ENCODE measurements at places on chromosomes 13 and 19.
A peak's percentile ranks its signal among the peaks of the same experiment; 100 is the strongest.

DNA sequence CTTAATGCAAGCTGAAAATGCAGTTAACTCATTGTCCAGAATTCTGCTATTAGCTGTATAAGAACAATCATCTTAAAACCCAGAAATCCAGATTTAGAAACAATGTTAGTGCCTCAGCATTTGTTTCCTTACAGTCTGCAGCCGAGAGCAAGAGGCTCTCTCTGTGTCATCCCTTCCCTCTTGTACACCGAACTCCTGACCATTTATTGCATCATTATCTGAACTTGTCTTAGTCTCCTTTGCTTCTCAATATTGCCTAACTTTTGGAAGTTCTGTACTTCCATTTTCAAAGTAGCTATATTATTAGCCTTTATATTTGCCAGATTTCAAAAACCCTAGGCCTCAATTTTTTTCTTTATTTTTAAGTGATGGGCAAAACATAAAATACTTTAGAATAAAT is 27.1 kb downstream of the RNASEH2B start:
- H3K4me3 ChIP-seq = no peak overlapping the region
- no peaks in the 10 kb centered on the region for H3K4me1 ChIP-seq
- H3K27me3 ChIP-seq = no peaks in the 10 kb centered on the region
- H3K27ac ChIP-seq = no peak overlapping the region
- DNase-seq = no peak

DNA sequence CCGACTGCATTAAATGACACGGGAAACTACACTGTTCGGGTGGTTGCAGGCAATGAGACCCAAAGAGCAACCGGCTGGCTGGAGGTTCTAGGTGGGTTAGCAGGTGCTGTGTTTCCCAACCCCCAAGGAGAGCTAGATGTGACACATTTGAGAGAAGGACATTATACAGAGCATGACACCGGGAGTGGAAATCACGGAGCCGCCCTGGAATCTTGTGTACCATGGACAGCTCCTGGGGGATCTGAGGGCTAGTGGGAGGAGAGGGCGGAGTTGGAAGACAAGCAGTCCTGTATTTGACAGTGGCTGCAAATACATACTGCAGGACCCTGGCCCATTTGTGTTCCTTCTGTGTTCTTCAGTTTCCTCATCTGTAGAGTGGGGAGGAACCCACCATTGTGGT is 2.3 kb downstream of the CEACAM18 start:
- peak; percentile 14 for DNase-seq
- no peaks in the 10 kb centered on the region for H3K36me3 ChIP-seq
- no peaks in the 10 kb centered on the region for H3K4me1 ChIP-seq
- no peak overlapping the region for H3K27ac ChIP-seq

- H3K27me3 ChIP-seq = no peaks in the 10 kb centered on the region
- no peak overlapping the region for H3K4me3 ChIP-seq
- no peak overlapping the region for H3K27ac ChIP-seq
- H3K36me3 ChIP-seq = no peaks in the 10 kb centered on the region
- no peaks in the 10 kb centered on the region for H3K4me1 ChIP-seq
Measured at GRCh38 chr19:38506723-38507550, 73.4 kb downstream of the RYR1 start.

GRCh38 chr13:91647361-91647990 is 249.1 kb downstream of the GPC5 start:
- peak; percentile 80 for DNase-seq
- no peaks in the 10 kb centered on the region for H3K36me3 ChIP-seq
- no peak overlapping the region for H3K27ac ChIP-seq
- no peak overlapping the region for H3K4me3 ChIP-seq

DNA sequence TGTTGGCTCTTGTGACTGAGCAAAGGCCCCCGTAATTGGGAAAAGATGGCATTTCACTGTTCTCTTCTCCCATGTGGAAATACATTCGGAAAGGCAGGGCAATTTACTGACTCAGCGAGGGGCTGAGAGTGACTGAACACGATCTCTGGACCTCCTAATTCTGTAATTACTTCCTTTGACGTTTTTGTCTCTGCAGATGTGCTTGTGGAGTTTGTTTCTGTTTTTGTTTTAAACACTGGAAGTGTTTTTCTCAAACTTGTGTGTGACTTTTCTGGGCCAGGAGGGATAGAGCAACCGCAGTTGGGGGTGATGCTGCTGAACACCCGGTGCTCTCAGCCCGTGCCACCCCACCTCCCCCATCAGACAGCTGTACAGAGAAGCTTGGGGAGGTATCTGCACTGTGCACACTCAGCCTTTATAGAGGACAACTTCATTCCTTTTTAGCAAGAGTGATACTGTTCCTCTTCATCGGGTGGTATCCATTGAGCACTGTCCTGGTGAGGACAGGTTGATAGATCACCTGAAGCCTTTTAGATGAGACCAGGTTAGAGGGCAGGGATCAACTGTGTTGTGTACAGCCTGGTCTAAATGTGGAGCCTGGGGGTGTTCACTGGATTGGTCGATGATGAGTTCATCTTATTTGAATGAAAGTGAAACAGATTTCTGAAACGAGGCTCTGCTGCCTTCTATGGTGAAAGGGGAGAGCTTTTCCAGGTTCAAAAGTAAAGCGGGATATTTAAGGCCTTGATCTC is 117.4 kb downstream of the ESD start:
- no peak overlapping the region for H3K27ac ChIP-seq
- no peaks in the 10 kb centered on the region for H3K36me3 ChIP-seq
- H3K4me3 ChIP-seq = no peak overlapping the region
- DNase-seq = no peak
- H3K27me3 ChIP-seq = no peaks in the 10 kb centered on the region

DNA sequence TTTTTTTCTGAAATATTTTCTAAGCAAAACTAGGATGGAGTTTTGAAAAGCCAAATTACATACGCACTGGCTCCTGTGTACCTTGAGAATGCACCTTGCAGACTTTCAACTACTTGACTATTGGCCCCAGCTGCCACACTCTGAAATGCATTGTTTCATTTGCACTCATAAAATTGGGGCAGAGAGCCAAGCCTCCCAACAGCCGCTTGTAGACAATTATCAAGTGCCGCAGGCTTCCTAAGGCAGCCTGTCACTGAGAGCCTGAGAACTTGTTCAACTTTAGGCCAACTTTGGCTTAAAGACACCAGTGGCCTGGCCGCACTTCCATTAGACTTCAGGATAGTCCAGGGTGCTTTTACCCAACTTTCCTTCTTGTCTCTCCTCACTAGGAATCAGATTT is 115.7 kb upstream of the STARD13 start:
- H3K36me3 ChIP-seq = no peaks in the 10 kb centered on the region
- H3K4me3 ChIP-seq = no peak overlapping the region
- H3K27ac ChIP-seq = no peak overlapping the region
- no peak for DNase-seq
- no peaks in the 10 kb centered on the region for H3K4me1 ChIP-seq

- no peak for DNase-seq
- H3K36me3 ChIP-seq = no peaks in the 10 kb centered on the region
- no peak overlapping the region for H3K27ac ChIP-seq
- no peak overlapping the region for H3K4me3 ChIP-seq
- no peaks in the 10 kb centered on the region for H3K27me3 ChIP-seq
Measured at GRCh38 chr13:76708138-76708688, 178.0 kb downstream of the KCTD12 start.

GRCh38 chr13:80870186-80870585 is 529.3 kb upstream of the SPRY2 start:
- no peak overlapping the region for H3K27ac ChIP-seq
- DNase-seq = no peak
- H3K36me3 ChIP-seq = no peaks in the 10 kb centered on the region
- no peaks in the 10 kb centered on the region for H3K27me3 ChIP-seq
- no peak overlapping the region for H3K4me3 ChIP-seq
- no peaks in the 10 kb centered on the region for H3K4me1 ChIP-seq

DNA sequence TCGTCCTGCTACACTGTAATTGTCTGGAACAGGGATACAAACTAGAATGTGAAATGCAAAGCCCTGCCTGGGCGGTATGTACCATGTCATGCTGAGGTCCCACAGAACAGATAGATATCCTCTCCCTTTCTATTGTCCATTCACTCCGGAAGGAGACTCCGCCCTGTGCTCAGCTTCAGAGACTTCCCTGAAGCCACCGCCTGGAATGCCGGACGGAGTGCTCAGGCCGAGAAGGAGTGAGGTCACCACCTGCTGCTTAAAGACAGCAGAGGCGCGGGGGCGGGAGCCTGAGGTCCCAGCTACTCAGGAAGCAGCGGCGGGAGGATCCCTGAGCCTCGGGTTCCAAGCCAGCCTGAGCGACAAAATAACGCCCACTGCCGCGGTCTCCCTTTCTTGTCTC is 890 bp upstream of the ZNF611 start:
- peak; percentile 98 for DNase-seq
- no peaks in the 10 kb centered on the region for H3K27me3 ChIP-seq
- peaks cover 3% of the 10 kb centered on the region for H3K4me1 ChIP-seq
- no peak overlapping the region for H3K4me3 ChIP-seq
- H3K27ac ChIP-seq = peak overlapping the region; percentile 54
- no peaks in the 10 kb centered on the region for H3K36me3 ChIP-seq

- H3K36me3 ChIP-seq = no peaks in the 10 kb centered on the region
- peak within 1 kb of the TSS; percentile 80 for H3K27ac ChIP-seq
- peak within 1 kb of the TSS; percentile 96 for H3K4me3 ChIP-seq
- peaks cover 9% of the 10 kb centered on the region for H3K4me1 ChIP-seq
- DNase-seq = peak; percentile 67
Measured at GRCh38 chr19:8610041-8610935, at the start of gene ADAMTS10. ADAMTS10 (minus strand) TSS chr19:8610715; CDS start chr19:8605710, 5,005 bp downstream.

GRCh38 chr19:13091400-13092157 is 11.1 kb downstream of the LYL1 start:
- H3K27ac ChIP-seq = no peak overlapping the region
- H3K4me1 ChIP-seq = peaks cover 10% of the 10 kb centered on the region
- H3K36me3 ChIP-seq = no peaks in the 10 kb centered on the region
- H3K27me3 ChIP-seq = no peaks in the 10 kb centered on the region

DNA sequence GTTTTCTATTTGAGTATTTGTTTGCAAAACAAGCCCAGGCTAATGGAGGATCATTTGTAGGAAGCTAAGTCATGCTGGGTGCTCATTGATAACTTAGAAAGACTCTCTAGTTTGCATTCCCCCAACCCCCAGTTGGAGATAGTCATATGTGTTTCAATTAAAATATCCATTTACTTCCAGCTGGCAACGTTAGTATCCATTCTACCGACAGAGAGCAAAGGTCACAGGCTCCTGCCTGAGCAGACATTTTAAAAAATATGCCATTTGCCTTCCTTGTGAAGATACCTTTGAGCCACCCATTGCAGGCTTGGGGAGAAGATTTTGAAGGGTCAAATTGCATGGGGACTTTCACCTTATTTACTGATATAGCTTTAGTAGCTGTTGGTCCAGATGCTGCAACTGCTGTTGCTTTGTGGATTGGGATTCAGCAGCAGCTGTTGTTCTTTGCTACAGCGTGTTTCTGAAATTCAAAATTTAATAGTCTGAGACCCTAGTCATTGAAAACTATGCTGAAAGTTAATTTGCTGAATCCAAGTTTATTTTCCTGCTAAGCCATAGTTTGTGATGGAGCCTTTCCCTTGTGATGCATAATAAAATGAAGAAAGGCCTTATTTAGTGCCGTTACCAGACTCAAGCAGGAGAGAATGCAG is 335.1 kb downstream of the GPC6 start:
- peaks cover 4% of the 10 kb centered on the region for H3K4me1 ChIP-seq
- no peak overlapping the region for H3K4me3 ChIP-seq
- H3K36me3 ChIP-seq = no peaks in the 10 kb centered on the region
- peak overlapping the region; percentile 68 for H3K27ac ChIP-seq
- H3K27me3 ChIP-seq = no peaks in the 10 kb centered on the region
- peak; percentile 83 for DNase-seq

GRCh38 chr19:10013834-10014618 is 743 bp downstream of the RDH8 start:
- H3K36me3 ChIP-seq = no peaks in the 10 kb centered on the region
- H3K27me3 ChIP-seq = no peaks in the 10 kb centered on the region
- H3K27ac ChIP-seq = no peak overlapping the region
- H3K4me1 ChIP-seq = no peaks in the 10 kb centered on the region
- DNase-seq = no peak
- no peak overlapping the region for H3K4me3 ChIP-seq

DNA sequence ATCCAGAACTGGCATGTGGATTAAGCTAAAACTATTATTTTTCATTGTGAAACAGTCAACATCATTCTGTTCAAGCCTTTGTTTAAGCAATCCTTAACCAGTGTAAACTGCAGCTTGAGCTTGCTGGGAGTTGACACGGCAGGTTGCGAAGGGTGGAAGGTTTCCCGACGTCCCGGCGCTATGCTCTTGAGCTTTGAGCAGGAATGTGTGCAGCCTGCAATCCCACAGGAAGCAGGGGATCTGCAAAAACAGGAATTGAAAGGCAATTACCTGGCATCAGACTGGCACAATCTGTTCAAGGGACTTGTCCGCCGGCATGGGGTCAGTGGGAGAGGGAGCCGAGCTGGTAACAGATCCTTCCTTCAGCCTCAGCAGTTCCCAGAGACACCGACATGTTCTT is 586.7 kb upstream of the SGCG start:
- no peaks in the 10 kb centered on the region for H3K27me3 ChIP-seq
- H3K27ac ChIP-seq = no peak overlapping the region
- no peaks in the 10 kb centered on the region for H3K4me1 ChIP-seq
- H3K4me3 ChIP-seq = no peak overlapping the region
- H3K36me3 ChIP-seq = no peaks in the 10 kb centered on the region

- no peak overlapping the region for H3K27ac ChIP-seq
- no peaks in the 10 kb centered on the region for H3K36me3 ChIP-seq
- DNase-seq = peak; percentile 45
- peaks cover 71% of the 10 kb centered on the region for H3K27me3 ChIP-seq
Measured at GRCh38 chr13:50126993-50127725, 111.9 kb downstream of the KCNRG start.

GRCh38 chr13:52926971-52927370 is 78.5 kb upstream of the PCDH8 start:
- no peaks in the 10 kb centered on the region for H3K27me3 ChIP-seq
- DNase-seq = no peak
- H3K27ac ChIP-seq = no peak overlapping the region
- no peaks in the 10 kb centered on the region for H3K36me3 ChIP-seq
- H3K4me3 ChIP-seq = no peak overlapping the region

GRCh38 chr13:49908637-49909036 is 27.5 kb downstream of the SPRYD7 start:
- no peak overlapping the region for H3K4me3 ChIP-seq
- H3K27ac ChIP-seq = no peak overlapping the region
- H3K4me1 ChIP-seq = no peaks in the 10 kb centered on the region
- DNase-seq = peak; percentile 22

- no peak overlapping the region for H3K27ac ChIP-seq
- H3K4me1 ChIP-seq = peaks cover 13% of the 10 kb centered on the region
- H3K36me3 ChIP-seq = peaks cover 1% of the 10 kb centered on the region
Measured at GRCh38 chr19:3687393-3687773, 12.9 kb downstream of the PIP5K1C start.

- H3K4me1 ChIP-seq = no peaks in the 10 kb centered on the region
- no peak overlapping the region for H3K4me3 ChIP-seq
- peaks cover 7% of the 10 kb centered on the region for H3K36me3 ChIP-seq
- H3K27me3 ChIP-seq = no peaks in the 10 kb centered on the region
Measured at GRCh38 chr19:14166999-14167575, 30.7 kb upstream of the ASF1B start.

GRCh38 chr13:75907044-75907443 is 270.9 kb downstream of the LMO7 start:
- H3K4me1 ChIP-seq = peaks cover 4% of the 10 kb centered on the region
- DNase-seq = peak; percentile 48
- H3K27me3 ChIP-seq = no peaks in the 10 kb centered on the region
- no peaks in the 10 kb centered on the region for H3K36me3 ChIP-seq
- H3K4me3 ChIP-seq = no peak overlapping the region
- H3K27ac ChIP-seq = no peak overlapping the region
